NCI-H2081 treated with DMSO at 0.1 percent for 48 hours (cell line): ENCODE measurements at places on chromosomes 12 and 14.

GRCh38 chr12:105980533-105980932, 158.2 kb downstream of the NUAK1 start:
- DNase-seq, result no peak

- no peak for DNase-seq
Measured at GRCh38 chr14:81450100-81450531, 50.0 kb upstream of the STON2 start.

DNA sequence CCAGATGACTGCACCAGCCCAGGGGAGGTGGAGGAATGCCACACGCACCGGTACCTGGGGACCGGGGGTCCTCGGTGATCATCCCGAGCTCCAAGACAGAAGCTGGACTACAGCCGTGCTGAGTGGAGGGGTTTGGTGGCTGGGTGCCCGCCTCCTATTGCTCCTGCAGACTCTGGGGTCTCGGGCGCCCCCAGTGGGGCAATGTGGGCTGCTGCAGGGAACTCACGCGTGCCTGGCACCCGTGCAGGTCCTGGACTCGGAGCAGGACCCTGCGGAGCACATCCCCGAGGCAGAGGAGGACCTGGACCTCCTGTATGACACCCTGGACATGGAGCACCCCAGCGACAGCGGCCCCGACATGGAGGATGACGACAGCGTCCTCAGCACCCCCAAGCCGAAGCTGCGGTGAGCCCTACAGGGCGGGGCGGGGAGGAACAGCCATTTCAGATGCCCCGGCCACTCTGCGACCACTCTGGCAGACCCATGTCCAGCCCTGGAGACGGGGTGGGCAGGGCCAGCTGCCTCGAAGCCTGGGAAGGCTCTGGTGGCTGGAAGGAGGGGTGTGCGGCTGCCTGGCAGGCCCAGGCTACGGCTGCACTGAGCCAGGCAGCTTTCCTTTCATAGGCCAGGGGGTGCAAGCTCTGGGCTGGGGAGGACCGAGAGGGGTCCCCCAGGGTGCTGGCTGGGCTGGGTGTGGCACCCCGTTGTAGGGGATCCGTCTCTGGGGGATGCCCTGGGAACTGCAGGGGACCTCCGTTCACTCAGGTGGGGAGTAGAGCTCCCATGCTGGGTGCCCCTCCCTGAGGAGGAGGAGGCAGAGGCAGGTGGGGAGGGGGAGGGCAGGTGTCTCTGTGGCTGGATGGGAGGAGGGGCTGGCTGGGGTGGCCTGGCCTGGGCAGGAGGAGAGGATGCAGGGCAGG, 21.6 kb upstream of the TEX22 start:
- no peak for DNase-seq

- DNase-seq, result no peak
Measured at GRCh38 chr12:93621986-93622385, 49.5 kb downstream of the SOCS2 start.

GRCh38 chr14:34539407-34540180, at the start of gene EAPP:
EAPP (minus strand) TSS chr14:34539701; CDS start chr14:34539628, 73 bp downstream.
- no peak for DNase-seq

DNA sequence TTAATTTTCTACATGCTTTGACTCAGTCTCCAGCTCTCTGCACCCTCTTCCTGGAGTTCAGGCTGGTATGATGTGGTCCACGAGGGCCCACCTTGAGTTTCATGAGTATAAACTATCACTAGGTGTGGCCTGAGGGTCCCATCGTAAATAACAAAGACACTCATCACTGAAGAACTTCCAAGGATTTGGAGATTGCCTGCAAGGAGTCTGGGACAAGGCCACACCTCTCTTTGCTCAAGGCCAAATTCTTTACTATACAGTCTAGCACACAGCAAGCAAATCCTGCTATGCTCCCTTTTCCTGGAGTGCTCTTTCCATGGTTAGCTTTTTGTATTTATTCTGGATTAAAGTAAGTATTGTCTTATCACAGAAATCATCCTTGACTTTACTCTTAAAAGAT, 271.9 kb downstream of the SLC16A7 start:
- DNase-seq, result no peak

DNA sequence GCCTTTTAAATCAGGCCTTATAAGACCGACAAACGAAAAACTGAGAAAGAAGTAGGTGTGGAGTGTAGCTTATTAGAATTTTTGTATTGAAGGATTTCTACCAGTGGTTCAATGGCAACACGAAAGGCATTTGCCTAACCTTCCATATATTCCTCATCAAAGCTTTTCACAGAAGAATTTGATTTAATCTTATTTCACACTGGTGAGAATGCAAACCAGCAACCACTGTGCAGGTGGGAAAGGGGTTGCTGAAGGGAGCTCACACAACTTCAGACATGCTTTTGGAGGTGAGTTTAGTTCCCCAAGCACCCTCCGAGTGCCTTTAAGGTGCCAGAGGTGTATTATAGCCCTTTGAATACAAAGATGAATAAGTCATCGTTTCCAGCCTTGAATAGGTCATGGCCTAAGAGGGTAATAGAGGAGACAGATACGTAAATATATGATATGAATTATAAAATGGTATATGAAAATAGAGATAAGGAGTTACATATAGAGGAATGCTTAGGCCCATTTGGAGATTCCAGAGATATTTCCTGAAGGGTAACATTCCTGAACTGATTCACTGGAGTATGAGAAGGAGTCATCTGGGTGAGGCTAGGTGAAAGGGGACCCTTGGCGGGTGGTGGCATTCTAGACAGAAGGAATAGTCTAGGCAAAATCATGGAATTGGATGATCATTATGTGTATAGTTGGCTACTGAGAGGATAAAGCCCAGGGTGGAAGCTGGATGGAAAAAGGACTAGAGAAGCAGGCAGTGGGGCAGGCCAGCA, 6.4 kb downstream of the ERP27 start:
- no peak for DNase-seq

DNA sequence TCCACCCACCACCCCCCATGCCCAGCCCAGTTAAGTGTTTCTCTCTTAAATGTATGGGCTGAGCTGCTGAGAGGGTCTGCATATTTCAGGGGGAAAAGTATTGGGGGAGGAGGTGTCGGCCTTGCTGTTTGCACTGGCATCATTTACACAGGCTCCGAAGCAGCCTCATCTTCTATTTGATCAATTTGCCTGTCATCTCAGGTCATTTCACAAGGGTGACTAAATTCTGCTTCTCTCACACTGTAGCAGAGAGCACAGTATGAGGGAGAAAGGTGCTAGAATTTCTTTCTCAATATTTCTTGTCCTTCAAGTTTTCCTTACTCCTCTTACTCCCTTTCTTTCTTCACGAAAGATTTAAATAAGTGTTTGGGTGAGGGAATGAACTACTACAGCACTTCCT, 135.9 kb downstream of the AACS start:
- DNase-seq, result no peak

DNA sequence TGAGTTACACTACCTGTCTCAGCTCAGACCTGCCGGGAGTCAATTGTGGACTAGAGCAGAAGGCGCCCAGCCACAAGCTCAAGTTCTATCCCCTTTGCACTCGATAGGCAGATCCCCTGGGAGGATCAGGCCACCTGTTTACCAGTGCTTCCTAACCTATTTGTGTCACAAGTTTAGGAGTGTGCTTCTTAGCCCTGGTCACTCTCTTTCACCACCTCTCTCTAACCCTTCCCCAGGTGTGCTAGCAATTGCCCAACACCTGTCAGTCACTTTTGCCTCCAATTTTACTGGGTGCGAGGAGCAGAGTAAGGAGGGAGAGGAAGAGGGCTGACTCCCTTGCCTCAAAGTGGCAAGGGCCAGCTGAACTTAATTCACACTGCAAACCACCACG, 745 bp upstream of the NAA30 start:
- no peak for DNase-seq

DNA sequence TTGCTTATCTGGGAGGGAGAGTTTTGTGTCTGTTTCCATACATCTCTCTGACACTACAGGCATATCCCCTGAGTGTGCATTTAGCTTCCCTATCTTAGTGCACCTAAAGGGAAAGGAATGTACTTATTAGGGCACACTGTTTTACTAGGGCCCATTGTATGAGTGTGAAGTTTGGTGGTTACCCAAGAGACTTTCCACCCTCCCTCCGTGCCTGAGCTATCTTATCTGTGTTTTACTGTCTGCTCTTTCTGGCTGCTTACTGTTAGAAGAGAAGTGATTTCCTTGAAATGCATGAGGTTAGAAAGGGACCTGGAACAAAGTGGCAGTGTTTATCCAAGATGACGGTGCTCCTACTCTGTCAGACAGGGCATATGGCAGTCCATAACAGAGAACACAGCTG, 8.5 kb upstream of the SVOP start:
- DNase-seq, result no peak

- no peak for DNase-seq
Measured at GRCh38 chr14:90562652-90563051, 165.8 kb downstream of the CALM1 start.

DNA sequence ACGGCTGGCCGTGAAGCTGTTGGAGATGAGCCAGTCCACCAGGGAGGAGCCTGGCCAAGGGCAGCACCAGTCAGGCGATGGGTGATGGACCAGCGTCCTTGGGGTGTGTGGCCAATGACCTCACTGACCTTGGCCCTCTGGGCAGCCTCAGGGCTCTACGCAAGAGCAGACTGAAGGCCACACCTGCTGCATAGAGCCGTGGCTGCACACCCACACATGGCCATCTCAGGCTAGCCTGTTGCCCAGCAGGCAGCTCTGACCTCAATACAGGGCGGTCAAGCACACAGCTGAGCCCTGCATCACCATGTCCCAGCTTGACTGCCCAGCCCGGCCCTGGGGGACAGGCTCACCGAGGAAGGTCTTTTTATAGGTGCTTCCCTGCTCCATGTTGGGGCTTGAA, 19.2 kb downstream of the PLEK2 start:
- DNase-seq, result no peak

GRCh38 chr12:75705749-75706711, 194.6 kb upstream of the KRR1 start:
- no peak for DNase-seq

DNA sequence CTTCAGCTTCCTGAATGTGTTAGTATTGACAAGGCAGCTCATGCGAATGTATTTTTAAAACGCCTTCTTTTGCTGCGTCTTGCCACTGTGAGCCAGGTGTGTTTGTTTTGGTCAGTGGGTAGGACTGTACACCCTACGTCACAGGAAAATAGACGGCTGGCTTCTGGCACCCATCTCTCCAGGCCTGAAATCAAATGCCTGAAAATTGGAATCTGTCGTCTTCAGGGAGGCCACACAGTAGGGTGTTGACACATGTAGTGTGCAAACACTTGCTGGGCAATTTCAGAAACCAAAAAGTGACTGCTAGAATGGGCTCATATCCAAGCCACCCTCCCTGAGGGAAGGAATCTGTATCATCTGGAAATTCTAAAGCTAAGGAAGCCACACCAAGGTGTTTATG, 209.3 kb downstream of the TTC8 start:
- no peak for DNase-seq

GRCh38 chr12:77648716-77649115, 182.0 kb upstream of the NAV3 start:
- no peak for DNase-seq

- DNase-seq, result no peak
Measured at GRCh38 chr12:26410689-26411088, 215.3 kb downstream of the SSPN start.

DNA sequence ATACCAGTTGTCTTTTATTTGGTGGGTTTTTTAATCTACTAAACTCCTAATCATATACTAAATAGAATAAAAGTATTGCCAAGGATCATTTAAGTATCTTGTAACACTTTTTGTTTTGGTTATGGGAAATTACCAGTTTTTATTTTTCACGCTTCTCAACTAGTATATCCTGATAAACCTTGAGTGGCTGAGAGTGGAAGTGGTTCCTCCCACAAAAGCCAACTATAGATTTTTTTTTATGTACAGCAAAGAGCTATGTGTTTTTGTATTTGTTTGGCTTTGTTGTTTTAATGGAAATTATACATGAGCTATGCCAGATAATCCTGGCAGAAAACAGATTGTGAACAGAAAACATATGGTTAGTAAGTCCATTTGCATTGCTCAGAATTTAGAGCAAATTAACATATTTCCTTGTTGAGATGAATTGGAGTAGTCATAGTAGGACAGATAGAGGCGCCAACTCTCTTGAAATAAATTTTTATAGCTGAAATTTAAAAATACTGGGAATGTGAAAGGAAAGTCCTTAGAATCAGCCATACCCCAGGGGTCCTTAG, 60.9 kb upstream of the PSMA6 start:
- DNase-seq, result no peak

- no peak for DNase-seq
Measured at GRCh38 chr12:82893896-82894295, 207.2 kb downstream of the TMTC2 start.

GRCh38 chr12:3275171-3276041, 198.2 kb downstream of the TSPAN9 start:
- no peak for DNase-seq

DNA sequence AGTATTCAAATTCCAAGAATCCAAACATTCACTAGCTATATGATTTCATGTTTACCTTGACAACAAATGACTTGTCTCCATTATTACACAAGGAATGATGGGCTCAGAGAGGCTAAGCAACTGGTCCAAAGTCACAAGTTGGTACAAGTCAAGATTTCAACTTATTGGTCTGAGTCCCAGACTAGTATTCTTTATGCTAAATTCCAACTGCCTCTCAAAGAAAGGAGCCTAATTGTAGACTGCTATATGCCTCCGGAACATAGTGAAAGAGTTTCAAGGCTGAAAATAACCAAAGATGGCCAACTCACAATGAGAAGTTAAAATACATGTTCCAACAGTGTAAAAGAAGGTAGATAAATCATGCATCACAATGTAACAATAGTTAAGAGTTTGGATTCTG, 7.5 kb downstream of the BTG1 start:
- no peak for DNase-seq

GRCh38 chr12:46177837-46178608, 90.8 kb downstream of the SLC38A1 start:
- DNase-seq, result no peak

DNA sequence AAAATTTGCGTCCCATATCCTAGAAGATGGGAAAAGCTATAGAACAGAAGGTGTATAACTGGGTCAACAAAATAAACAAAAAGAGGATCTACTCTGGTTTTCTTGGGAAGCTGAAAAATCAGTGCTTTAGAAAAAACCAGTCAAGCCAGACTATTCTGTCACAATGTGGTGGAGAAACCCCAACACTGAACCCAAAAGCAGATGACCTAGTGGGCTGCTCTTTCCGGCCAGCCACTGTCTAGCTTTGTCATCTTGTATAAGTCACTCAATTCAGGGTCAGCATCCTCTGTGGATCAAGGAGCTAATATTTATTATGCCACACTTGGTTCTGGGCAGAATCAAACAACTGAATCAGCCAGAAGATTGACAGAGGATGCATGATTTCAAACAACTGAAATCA, 26.6 kb upstream of the TMCC3 start:
- no peak for DNase-seq

GRCh38 chr14:33525626-33526025, 425.2 kb downstream of the EGLN3 start:
- no peak for DNase-seq

- DNase-seq, result no peak
Measured at GRCh38 chr12:125533434-125534029, 468.3 kb downstream of the AACS start.

DNA sequence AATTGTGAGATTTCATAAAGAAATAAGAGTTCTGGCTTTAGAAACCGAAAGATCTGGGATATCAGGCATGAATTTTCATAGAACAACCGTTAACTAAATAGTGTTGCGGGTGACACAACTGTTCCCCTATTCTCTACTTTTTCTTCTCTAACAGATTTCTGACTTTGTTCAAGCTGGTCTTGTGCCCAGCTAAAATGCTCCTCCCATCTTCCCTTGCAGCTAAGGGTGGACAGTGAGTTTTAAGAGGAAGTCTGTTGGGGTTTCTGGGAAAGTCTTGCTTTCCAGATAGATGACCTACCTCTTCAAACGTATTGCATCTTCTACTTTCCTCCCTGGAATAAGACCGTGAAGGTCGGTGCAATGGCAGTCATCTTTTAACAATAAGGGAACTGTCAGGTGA, 18.7 kb downstream of the CCDC63 start:
- no peak for DNase-seq

GRCh38 chr12:125125271-125125670, 60.0 kb downstream of the AACS start:
- no peak for DNase-seq
